NCI-H526 (cell line): ENCODE measurements at places on chromosomes 4 and X.
A peak's percentile ranks its signal among the peaks of the same experiment; 100 is the strongest.

DNA sequence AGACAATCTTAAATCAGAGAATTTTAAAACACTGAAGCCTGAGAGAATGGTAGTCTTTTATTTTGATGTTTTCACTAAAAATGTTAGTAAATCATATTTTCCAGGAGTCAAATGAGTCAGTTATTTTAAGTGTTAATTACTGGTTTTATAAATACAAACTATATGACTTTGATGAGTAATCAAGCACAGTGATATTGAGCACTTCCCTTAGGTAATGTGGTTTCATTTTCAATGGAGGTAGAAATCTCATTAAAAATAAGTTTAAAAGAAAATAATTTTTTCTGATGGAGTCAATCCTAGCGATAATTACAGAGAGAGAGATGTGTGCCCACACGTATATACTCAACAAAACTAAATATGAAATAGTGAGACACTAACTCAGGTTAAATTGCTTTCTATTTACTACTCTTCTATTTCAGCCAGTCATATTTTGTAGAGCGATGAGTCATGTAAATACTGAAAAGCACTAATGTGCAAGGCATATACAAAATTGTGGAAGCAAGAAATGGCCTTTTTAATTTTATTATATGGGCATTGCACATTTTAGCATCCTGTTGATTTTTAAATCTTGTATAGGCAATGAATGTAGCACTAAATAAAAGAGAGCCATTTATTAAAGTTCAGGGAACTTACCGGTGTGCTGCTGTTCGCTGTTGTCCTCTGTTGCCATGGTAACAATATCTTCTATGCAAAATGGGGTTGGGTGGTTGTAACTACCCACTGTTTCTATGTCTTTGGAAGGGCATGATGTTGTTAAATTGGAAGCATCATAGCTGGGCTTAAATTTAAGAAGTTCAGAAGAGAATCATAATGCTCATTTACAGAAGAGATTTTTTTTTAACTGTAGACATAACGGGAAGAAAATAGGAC, 513.7 kb downstream of the TLL1 start:
- DNase-seq: peak; percentile 18

GRCh38 chr4:89598602-89599001, 238.4 kb downstream of the SNCA start:
- DNase-seq: no peak

- DNase-seq: peak; percentile 90
These were observed 155.7 kb downstream of the SNCA start for GRCh38 chr4:89681219-89681618.

- peak; percentile 42 for DNase-seq
These were observed 15.1 kb downstream of the SLC2A9 start for GRCh38 chr4:10006231-10006600.

- DNase-seq: no peak
These were observed 206.5 kb upstream of the STK26 start for GRCh38 chrX:131816551-131817136.

- no peak for DNase-seq
These were observed 19.8 kb upstream of the PPARGC1A start for GRCh38 chr4:23909671-23910070.

DNA sequence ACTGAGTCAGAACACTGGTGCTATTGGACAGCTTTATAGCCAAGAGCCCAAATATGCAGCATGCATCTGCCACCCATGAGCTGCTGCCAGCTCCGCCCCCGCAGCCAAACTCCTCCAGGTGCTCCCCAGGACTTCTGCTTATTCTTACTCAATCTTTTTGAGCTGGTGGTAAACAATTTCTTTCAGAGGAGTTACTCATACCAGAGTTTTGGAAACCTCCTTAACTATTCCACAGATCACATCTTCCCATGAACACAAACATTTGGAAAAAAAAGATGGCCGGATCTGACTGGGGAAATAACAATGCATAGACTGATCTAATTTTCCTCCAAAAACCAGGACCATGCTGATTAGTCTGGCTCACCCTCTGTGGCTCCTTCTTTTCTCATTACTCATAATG, 399.9 kb downstream of the GPM6A start:
- no peak for DNase-seq

DNA sequence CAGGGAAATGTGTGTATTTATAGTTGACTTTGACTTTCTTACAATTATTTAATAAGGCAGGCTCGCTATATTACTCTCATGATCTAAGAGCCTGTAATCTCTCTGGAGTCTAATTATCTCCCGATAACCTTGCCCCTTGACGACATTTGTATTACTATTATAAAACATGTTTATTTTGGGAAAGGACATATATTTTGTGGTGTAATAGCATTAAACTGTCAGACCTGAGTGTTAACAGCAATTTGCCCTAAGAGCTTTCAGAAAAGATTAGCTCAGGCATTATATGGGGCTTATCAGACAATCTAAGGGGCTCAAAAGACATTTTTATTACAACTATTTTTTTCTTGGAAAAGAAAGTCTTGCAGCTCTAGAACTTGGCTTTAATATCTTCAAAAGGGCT, 427.9 kb upstream of the SLIT2 start:
- DNase-seq: no peak
